Stimulated activated CD4-positive, alpha-beta T cell treated with anti-CD3 and anti-CD28 coated beads, Interleukin-2, amount 100 ng/mL, for 24 hours (primary cell): ENCODE measurements at places on chromosomes 3 and 15.
A peak's percentile ranks its signal among the peaks of the same experiment; 100 is the strongest.

- DNase-seq, result no peak
These were observed 74.5 kb downstream of the BFSP2 start for GRCh38 chr3:133474251-133474801.

GRCh38 chr3:83934192-83935021, 1024.4 kb upstream of the CADM2 start:
- DNase-seq, result no peak

- no peak for DNase-seq
These were observed 8.8 kb upstream of the B3GNT5 start for GRCh38 chr3:183244219-183244618.

DNA sequence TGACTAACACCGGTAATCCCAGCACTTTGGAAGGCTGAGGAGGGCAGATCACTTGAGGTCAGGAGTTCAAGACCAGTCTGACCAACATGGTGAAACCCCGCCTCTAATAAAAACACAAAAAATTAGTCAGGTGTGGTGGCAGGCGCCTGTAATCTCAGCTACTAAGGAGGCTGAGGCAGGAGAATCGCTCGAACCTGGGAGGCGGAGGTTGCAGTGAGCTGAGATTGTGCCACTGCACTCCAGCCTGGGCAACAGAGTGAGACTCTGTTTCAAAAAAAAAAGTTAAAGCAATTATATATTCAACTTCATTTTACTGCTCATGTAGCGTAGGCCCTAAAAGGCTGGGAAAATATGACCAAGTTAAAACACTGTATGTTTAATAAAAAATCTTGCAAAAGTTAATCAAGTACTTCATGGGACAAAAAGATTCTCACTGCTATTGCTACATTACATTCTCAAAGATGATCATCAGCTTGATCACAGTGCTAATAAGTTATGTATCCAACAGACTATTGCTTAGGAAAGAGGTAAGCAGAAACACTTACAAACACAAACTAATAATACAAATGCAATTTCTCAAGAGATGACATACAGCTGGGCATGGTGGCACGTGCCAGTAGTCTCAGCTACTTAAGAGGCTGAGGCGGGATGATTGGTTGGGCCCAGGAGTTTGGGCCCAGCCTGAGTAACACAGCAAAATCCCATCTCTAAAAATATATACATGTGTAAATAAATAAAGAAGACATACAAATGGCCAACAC, 2.7 kb downstream of the COPS2 start:
- no peak for DNase-seq

GRCh38 chr3:100106531-100107141, 7.7 kb downstream of the FILIP1L start:
- no peak for DNase-seq

- no peak for DNase-seq
These were observed 94.1 kb downstream of the PEX5L start for GRCh38 chr3:179942553-179943075.

GRCh38 chr3:82022836-82023235, 261.4 kb upstream of the GBE1 start:
- no peak for DNase-seq

DNA sequence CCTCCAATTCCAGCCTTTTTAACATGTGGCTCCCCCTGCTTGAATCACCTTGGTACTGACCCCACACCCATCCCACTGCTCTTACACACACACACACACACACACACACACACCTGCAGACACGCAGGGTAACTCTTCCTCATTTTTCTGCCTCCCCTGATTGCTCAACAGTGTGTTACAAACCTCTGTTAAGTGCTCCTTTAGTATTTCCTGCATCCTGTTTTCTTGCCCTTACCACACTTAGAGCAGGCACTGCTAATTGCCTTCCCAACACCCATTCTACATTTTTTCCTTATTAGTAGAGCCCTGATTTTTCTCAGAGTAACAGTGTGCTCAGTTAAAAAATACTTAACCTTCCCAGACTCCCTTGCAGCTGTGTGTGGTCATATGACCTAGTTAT, 184.0 kb downstream of the EBLN2 start:
- DNase-seq, result no peak

DNA sequence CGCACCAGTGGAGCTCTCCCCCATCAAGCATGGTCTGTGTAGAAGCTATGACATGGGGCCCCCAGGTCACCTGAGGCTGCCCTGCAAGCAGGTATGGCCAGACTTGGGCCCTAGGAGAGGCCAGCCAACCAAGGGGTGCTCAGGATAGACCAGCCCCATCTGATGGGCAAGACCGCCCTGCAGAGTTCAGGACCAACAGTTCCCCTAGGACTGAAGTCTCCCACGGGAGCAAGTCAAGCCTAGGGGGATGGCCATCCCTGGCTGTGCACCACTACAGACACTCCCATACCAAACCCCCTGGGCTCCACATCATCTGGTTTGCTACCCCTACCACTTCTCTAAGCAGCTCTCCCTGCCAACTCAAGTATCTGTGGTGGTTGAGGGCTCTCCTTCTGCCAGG, 142.2 kb upstream of the MANF start:
- no peak for DNase-seq

GRCh38 chr3:113255100-113255853, 43.9 kb downstream of the BOC start:
- DNase-seq, result no peak

DNA sequence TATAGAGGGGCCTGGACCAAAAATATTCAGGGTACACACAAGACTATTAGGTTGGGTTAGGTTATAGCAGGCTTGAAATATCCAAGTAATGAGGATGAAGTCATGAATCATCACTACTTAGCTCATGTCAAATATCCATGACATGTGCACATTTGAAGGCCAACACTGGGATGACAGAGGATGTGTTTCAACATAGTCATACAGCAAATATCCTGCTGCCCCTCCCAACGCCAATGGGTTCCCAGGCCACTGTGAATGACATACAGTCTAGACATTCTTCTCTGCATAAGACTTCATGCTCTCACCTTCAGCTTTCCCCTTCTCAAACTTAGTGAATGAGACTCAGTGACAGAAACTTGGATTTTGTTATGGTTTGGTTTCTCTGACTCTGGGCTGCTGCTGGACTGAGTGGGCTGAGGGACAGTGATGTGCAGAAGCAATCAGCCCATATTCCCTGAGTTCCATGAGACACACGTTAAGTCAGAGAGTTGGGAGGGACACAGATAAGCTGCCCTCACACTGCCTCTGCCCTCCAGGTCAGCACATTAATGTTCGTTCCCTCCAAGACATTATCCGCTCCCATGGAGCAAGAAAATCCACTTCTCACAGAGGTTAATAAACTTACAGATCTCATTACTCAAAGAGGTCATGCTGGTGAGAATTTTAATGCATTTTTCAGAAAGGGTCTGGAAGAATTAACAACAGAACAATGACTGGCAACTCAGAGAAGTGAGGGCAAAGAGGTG, 15.4 kb downstream of the HOMER2 start:
- no peak for DNase-seq

DNA sequence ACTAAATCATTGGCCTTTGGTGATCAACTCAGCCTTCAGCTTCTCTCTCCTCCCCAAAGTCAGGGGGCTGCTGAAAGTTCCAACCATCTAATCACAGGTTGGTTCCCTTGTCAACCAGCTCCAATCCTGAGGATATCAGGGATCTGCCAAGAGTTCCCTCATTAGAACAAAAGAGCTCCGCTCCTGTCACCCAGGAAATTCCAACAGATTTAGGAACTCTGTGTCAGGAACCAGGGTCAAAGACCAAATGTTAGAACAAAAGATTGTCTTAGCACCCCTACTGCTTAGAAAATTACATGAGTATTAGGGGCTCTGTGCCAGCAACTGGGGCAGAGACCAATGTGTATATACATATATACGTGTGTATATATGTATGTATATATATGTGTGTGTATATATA, 32.3 kb upstream of the RAB7A start:
- no peak for DNase-seq

DNA sequence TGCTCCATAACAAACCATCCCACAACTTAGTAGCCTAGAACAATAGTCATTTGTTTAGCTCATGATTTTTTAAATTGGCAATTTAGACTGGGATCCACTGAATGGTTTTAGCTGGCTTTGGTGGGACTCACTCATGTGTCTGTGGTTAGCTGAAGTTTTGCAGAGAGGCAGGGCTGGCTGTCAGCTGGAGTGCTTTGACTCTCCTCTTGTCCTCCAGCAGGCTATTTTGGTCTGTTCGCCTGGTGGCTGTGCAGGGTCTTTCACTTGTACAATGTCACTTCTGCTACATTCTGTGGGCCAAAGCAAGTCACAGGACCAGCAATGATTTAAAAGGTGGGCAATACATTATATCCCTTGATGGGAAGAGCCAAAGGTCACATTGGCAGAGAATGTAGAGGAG, 1146.5 kb downstream of the ROBO2 start:
- DNase-seq, result no peak

GRCh38 chr15:58066042-58066867, 744 bp upstream of the ALDH1A2 start:
- DNase-seq, result peak; percentile 54

- DNase-seq, result peak; percentile 21
These were observed at the start of gene KCNH8 for GRCh38 chr3:19147905-19148767. KCNH8 (plus strand) TSS chr3:19148510; CDS start chr3:19148720, 210 bp downstream.

GRCh38 chr3:127404221-127405009, 116.6 kb upstream of the PRR20G start:
- no peak for DNase-seq

DNA sequence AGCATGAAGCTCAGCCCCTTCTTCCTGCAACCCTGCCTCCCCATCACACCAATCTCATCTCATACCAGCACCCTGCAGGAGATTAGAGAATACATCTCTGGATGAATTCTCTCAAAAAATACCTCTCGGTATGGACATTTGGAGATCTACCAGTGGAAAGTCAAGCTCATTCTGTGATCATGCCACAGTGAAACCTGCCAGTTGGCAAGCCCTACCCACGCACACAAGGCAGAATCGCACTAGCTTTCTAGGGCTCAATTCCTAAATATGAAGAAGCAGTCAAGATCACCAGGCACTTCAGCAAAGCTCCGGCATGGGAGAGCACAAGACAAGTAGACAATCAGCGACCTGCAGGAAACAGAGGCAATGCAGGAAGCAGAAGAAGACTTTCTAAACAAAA, 221.2 kb downstream of the NTRK3 start:
- no peak for DNase-seq

DNA sequence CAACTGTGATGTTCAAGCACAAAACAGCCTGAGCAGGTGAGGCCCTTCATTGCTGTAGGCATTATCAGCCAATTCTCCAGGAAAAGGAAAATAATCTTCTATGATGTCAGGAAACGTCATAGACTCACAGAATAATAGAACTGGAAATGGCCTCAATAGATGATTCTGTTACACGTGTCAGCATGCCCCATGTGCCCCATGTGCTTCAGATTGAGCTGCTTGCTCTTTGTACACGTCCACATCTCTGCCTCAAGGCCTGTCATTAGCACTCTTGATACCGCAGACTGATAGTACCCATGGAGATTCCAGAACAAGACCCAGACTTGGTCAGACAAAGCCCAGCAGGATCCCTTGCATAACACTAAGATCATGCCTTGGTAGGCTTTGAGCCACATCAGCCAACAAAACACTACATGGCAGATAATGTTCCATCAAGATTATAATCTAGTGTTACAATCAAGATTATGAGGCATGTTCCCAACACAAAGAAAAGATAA, 95.9 kb downstream of the MEIS2 start:
- DNase-seq, result no peak

GRCh38 chr3:114838025-114838424, 309.1 kb downstream of the ZBTB20 start:
- DNase-seq, result no peak

- DNase-seq, result no peak
These were observed 298.1 kb upstream of the THBS1 start for GRCh38 chr15:39282663-39283208.

DNA sequence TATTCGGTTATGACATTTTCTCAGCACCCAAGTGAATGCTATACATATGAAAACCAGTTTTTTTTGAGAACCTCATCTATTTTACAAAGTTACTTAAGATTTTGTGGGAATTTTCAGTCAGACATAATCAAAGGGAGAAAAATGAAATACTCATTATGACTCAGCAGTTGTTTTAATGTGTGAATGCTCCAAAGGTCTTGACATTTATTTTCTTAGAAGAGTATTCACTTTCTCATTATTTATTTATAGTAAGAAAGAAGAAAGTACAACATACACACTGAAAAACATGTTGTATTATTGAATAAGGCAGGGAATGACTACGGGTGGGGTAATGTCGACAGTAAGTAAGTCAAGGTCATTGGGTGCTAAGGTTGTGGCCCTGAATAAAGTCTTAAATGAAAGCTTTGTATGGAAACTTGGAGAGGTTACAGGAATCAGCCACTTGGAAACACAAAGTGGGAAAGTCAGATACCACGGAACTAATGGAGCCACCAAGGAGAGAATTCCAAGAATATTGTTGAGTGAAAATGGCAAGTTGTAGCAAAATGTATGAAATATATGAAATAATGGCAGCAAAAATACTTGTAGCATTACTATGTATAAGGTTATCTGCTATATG, 844.5 kb downstream of the TBL1XR1 start:
- DNase-seq, result no peak

GRCh38 chr15:74426404-74427281, 7.1 kb downstream of the SEMA7A start:
- DNase-seq, result no peak

- no peak for DNase-seq
These were observed 134.0 kb upstream of the CTNNB1 start for GRCh38 chr3:41065340-41065739.

- no peak for DNase-seq
These were observed 16.8 kb downstream of the AP4E1 start for GRCh38 chr15:50925281-50925680.

DNA sequence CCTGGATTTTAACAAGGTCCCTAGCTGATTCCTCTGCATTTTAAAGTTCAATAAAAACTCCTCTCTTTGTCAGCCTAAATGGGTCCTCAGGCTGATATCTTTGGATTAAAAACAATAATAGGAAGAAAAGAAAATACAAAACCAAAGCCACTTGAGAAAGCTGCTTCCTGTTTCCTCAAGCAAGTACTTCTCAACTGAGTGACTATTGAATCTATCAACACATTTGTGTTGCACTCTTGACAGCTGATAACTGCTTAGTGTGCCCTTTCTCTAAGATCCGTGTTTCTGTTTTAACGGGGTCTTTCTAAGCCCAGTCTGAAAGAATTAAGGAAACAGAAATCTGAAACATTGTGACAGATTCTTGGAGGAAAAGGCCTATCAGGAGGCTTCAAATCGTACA, 410.7 kb downstream of the GRM7 start:
- no peak for DNase-seq

DNA sequence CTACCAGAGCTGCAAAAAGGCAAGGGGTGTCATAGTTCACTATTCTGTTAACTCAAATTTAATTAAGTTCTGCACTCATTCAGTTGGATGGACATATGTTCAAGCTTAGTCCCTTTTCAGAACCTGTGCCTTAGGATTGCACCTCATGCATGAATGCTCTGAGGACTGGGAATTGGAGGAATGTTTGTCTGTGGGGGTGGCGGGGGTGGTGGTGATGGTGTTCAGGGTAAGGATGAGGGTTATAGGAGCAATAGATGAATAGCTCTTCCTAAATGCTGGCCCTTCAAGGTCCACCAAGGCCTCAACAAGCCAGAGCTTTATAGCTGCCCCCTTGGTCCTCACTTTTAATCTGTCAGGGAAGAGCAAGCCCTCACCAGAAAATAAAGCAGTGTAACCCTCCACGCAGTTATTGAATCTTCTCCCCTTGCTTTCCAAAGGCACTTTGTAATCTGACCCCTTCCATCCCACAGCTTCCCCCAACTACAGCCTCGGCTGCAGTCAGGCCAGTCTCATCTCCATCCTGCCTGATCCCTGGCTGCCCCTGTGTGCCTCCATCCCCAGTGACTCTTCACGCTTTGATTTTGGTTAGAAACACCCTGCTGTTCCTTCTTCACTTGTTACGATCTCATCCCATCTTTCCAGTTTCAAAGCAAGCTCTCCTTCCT, 221.6 kb upstream of the LMCD1 start:
- DNase-seq, result no peak

- DNase-seq, result no peak
These were observed 27.7 kb upstream of the HHATL start for GRCh38 chr3:42730294-42730693.
